ENCODE measurements at places on chromosomes 6 and 20.

DNA sequence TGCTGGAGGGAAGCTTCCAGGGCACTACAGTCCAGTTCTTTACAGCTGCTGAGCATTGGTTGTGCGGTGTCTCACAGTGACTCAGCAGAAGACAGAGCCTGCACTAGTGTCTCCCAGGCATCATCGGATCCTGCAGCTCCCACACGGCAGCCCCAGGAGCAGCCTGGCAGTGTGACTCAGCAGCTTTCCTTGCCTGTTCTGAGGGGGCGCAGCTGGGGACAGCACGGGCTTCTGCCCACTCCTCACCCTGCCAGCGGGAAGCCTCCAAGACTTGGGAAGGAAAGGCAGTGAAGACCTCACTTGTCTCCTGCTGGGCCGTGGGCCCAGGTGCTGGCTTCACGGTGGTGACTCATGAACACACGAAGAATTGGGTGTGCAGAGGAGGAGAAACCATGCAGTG is 165.4 kb downstream of the SYNDIG1 start:
- DNase-seq, result no peak

- DNase-seq, result no peak
Observed at GRCh38 chr6:167714152-167714551, 112.6 kb upstream of the AFDN start.

DNA sequence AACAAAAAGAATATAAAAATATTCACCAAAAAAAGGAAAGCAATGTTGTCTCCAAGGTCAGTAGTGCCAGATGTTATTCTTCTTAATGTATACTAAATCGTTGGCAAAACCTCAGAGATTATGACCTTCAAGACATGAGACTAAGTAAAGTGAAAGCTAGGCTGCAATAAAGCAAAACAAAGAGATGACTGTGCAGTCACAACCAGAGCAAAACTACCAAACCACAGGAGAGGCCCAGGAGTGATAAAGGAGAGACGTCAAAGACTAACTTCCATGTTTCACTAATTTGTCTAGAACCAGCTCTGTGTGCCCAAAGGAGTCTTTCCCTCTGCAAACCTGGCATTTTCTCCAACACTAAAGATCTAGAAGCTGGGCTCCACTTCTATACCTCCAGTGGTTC is 155.9 kb upstream of the POU3F2 start:
- DNase-seq, result no peak

- DNase-seq, result no peak
Observed at GRCh38 chr6:81340946-81341345, 411.5 kb downstream of the TENT5A start.

- peak; percentile 78 for DNase-seq
Observed at GRCh38 chr6:73732845-73733675, 37.1 kb downstream of the CD109 start.

GRCh38 chr20:7503501-7503900 is 436.8 kb downstream of the HAO1 start:
- DNase-seq, result no peak

GRCh38 chr6:16049168-16049567 is 79.7 kb upstream of the MYLIP start:
- no peak for DNase-seq
